ENCODE measurements at places on chromosomes 2 and 18.

- DNase-seq = no peak
These were observed 3.2 kb downstream of the GLI2 start for GRCh38 chr2:120738786-120739437.

DNA sequence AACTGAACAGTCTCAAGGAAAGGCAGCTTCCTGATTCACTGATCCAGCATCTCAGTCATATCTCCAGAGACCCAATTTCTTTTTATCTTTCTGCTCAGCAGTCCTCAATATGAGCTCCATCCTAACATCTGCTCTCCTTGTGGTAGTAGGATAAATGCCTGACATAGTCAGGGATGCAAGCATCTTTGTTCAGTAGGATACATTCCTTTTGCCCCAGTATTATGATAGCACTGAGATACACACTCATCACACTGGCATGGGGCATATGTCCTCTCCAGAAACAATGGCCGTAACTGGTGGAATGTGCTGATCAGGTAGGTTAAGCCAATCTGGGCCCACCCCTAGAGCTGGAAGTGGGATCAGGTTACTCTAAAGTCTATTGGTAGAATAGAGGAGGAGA lies 207.2 kb downstream of the ETAA1 start:
- no peak for DNase-seq

- no peak for DNase-seq
These were observed 554 bp downstream of the FEV start for GRCh38 chr2:218984239-218985020.

DNA sequence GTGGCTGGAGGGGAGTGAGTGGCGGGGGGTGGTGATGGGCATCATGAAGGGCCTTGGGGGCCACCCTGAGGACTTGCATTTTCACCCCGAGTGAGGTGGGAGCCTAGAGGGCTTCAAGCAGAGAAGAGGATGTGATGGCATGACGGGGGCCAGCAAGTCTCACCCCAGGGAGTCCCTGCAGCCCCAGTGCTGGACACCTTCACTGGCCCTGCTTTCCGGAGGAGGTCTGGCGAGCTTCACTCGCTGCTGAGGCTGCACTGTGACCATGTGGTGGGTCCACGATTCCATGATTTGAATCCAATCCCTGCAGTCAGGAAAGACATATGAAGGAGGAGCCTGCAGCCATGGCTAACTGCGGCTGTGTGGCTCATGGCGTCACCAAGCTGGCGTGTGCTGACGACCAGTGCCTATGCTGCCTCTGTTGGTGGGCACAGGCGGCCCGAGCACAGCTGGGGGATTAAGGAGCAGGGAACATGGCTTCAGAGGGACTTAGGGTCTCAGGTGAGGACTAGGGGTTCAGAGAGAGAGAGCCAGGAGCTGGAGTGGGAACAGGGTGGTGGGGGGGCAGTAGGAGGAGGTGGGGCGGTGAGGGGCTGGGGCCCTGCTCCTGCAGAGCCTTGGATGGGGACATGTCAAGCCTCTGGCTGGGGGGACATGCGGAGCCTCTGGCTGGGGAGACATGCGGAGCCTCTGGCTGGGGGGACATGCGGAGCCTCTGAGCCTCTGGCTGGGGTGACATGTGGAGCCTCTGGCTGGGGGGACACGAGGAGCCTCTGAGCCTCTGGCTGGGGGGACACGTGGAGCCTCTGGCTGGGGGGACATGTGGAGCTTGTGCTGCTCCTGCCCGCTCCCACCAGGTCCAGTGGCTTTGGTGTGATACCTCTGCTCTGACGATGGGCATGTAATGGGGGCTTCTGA lies 3.6 kb downstream of the ZAP70 start:
- DNase-seq = no peak

GRCh38 chr2:228703152-228703551 lies 521.7 kb upstream of the SPHKAP start:
- no peak for DNase-seq

- no peak for DNase-seq
These were observed 80.9 kb downstream of the ASAP2 start for GRCh38 chr2:9287400-9288045.

GRCh38 chr2:107992069-107992468 lies 5.7 kb downstream of the SLC5A7 start:
- DNase-seq = no peak

- DNase-seq = no peak
These were observed 92.3 kb upstream of the CAPN13 start for GRCh38 chr2:30899516-30900054.

- DNase-seq = no peak
These were observed 11.3 kb upstream of the SFXN5 start for GRCh38 chr2:73082523-73083410.

DNA sequence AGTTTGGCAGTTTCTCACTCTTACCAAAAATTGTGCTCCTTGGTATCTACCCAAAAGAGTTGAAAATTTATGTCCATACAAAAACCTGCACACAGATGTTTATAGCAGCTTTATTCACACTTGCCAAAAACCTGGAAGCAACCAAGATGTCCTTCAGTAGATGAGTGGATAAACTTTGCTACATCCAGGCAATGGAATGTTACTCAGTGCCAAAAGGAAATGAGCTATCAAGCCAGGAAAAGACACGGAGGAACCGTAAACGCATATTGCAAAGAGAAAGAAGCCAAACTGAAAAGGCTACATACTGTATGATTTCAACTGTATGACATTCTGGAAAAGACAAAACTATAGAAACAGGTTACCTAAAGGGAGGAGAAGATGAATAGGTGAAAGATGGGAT lies 36.1 kb downstream of the TMEM163 start:
- no peak for DNase-seq

DNA sequence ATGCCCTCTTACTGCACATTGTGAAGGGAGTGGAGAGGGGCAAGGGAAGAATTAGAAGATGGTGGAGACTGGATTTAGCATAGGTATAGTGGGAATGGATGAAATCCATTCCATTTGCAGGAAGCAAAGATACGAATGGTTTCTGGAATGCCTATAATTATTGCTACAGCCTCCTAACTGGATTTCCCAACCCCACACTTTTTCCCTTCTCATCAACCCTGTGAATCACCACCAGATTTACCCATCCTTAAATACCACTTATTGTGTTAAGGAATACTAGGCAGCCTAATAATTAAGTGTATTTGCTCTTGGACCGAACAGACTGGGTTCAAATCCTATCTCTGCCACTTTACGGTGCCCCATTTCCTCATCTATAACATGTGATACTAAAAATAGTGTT lies 39.3 kb upstream of the CREB1 start:
- no peak for DNase-seq

- no peak for DNase-seq
These were observed 132.9 kb downstream of the FAM161A start for GRCh38 chr2:61720911-61721310.

DNA sequence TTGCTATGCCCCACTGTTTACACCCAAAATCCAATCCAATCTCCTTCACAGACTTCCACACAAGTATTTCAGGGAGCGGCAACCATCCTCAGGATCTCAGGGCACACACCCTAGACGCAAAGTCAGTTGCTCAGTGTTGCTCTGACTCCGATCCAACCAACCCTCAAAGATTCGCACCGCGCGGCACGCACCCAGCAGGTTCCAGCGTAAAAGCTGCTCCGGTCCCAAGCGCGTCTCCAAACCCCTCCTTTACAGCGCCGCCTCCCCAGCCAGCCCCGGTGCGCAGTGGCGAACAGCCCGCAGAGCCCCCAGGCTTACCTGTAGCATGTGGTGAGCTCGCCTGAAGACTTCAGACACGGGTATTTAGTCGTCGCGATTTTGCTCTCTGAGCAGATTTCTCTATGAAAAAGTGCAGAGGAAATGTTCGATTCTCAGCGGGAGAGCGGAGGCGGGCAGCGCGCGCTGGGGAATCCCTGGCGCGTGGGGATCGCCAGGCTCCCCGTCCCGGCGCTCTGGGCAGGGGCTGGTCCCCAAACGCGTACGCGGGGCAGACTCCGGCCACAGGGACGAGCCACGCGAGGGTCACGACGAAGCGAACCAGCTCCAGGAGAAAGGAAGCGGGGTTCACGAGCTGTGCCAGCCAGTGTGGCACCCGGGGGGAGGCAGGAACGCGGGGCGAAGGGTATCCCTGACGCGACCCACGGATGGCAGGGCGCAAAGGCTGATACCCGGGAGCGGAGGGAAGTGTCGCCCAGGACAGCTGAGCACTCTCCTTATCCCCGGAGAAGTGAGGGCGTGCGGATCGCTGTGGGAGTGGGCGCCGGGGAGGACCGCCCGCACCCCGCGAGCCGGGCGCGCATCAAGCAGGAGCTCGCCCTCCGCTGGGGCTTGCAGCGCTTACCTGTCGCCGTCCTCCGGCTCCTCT lies 650 bp downstream of the CCBE1 start:
- DNase-seq = no peak

DNA sequence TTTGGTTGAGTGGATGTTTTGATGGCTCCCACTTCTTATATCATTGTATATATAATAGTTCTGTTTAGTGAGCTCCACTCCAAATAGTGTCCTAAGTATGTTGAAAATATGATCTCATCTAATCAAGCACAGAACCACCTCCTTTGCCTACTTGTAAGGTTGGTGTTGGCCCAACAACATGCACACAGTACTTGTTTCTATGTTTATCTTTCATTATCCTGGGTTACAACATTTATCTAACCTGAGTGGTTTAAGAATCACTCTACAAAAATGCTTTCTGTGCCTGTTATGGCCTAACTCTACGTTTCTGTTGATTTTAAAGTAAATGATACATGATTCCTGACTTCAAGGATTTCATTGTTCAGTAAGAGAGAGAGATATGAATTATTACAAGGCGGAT lies 281.9 kb downstream of the FIGN start:
- no peak for DNase-seq

GRCh38 chr18:57759650-57760049 lies 43.5 kb downstream of the ATP8B1 start:
- DNase-seq = no peak

- no peak for DNase-seq
These were observed 5.3 kb upstream of the MBP start for GRCh38 chr18:77137851-77138250.

DNA sequence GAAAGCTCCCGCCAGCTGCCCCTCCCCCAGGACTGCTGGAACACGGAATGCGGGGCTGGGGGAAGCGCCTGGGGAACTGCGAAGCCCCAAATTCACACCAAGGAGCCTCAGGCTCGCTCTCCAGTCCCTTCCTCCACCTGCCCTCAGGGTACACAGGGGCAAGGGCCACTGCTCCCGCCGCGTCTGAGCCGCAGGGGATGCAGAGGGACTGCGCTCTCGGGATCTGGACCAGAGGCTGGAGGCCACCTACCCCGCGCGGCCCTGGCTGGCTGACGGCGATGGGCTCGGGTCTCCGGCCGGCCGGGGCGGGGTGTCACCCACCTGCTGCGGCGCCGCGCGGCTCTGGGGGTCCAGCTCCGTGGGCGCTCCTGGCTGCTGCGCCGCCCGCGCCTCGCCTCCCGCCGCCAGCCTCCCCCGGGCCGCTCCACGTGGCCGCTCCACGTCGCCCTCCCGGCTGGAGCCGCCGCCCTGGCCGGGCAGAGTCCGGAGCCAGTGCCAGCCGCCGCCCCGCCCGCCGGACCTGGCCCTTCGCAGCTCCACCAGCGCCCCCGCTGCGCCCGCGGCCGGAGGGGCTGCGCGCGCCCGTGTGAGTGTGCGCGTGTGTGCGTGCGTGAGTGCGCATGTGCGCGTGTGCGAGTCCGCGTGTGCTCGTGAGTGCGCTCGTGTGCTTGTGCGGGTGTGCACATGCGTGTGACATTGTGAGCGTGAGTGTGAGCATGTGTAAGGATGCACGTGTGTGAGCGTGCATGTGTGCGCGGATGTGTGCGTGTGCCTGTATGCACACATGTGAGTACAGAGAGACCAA lies at the start of gene CGREF1:
TSS of gene CGREF1 (minus strand) at position 604 of the 805 bp plus-strand sequence. CDS start 14,762 bp downstream, outside the sequence.
- DNase-seq = no peak

- no peak for DNase-seq
These were observed 79.4 kb upstream of the ALKAL2 start for GRCh38 chr2:367246-367645.

DNA sequence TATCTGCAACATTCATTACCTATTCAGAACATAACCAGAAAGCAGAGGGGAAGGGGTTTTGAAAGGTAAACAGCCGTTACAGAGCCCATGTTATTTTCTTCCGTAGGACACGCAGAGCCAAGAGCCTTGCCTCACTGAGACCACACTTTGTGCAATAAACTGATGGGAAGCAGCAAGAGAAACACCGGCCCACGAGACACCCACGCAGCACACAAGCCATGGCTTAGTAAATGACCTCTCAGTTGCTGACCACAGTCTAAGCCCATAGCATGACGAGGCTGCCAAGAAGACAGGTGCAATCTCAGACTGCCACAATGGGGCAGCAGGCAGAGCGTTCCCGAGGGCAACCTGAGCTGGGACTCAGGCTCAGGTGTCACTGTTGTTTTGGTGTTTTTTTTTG lies 59.6 kb downstream of the CABYR start:
- no peak for DNase-seq

DNA sequence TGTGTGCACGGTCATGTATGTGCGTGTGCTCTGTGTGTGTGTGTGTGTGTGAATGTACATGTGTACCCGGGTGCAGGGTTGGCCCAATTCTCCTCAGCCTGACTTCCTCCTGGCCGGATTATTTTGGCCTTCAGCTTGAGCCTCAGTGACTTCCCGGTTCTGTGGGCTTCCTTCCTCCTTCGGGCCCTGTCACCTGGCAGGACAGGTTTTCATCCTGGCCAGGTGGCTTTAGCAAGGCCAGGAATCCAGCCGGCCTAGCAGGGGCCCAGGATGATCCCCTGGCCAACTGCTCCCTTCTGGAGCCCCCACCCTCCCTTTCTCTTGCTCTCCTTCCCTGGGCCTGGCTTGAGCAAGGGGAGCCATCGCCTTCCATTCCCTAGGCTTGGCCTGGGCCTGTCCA lies 140.5 kb downstream of the INHBB start:
- no peak for DNase-seq

- DNase-seq = no peak
These were observed 730.6 kb upstream of the FANCL start for GRCh38 chr2:58971511-58972360.

GRCh38 chr2:195414537-195415100 lies 242.4 kb upstream of the SLC39A10 start:
- DNase-seq = no peak

- DNase-seq = no peak
These were observed 27.9 kb upstream of the FHL2 start for GRCh38 chr2:105426626-105427292.

- no peak for DNase-seq
These were observed 21.6 kb downstream of the MC4R start for GRCh38 chr18:60350941-60351340.

DNA sequence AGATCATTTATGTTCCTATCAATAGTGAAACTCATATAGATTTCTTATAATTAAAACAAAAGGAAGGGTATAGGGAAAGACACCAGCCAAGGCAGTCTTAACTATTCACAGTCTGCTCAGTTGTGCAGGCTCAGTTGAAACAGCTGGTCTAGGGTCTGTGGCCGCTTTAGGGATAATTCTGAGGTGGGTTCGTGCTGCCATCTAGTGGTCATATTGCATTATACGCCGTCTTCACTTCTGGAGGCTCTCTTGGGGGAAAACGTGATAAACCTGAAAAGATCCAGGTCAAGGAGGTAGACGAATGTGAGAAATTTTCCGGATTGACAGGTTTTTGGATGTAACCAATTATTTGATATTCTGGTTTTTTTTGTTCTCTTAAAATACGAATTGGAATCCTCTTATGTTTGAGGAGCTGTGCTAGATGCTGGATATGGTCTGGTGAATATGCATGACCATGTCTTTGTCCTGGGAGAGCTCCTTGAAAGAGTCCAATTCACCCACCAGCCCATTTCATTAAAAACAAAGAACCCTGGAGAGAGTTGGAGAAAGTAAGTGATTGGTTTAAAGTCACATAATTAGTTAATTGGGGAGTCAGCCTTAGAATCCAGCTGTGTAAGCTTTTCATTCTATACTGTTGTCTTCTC lies 492.4 kb downstream of the PLCL1 start:
- DNase-seq = no peak

- DNase-seq = no peak
These were observed 103.6 kb downstream of the CDK15 start for GRCh38 chr2:201909961-201910361.
